D721Med (cell line): ENCODE measurements at places on chromosomes 5 and 9.

GRCh38 chr5:143403593-143404415 lies at the start of gene NR3C1:
Gene NR3C1, minus strand, starts transcription at chr5:143403686. Its CDS starts 2,847 bp downstream, at chr5:143400839.
- DNase-seq = peak; percentile 22

DNA sequence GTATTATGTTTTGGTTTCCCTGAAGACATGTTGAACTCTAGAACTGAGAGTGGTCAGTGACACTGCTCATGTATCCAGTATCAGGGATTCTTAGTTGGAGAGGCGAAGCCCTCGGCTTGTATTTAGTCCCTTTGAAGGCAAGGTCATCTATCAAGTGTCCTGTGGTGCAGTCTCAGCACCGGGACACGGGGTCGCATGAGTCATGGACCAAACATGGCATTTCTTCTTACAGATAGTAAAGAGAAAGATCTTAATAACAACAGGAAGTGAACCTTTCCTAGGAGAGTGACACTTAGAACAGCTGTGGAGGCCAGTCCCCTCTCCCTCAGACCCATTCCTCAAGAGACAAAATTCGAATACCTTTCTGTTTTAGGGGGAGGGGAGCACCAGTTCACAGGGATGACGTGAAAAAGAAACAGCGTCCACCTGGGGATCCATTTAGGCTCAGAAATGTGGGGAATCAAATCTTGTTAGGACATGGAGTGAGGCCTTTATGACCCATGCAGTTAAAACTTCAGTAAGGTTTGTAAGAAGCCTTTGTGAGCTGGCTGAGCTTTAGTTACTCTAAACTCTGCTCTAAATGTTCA lies 86.5 kb downstream of the ADGRV1 start:
- DNase-seq = no peak

GRCh38 chr9:5644501-5644900 lies 15.6 kb downstream of the RIC1 start:
- DNase-seq = no peak

- DNase-seq = no peak
Observed at GRCh38 chr9:36135741-36136271, 727 bp upstream of the GLIPR2 start.

GRCh38 chr5:125367702-125368101 lies 621.3 kb upstream of the ZNF608 start:
- no peak for DNase-seq

DNA sequence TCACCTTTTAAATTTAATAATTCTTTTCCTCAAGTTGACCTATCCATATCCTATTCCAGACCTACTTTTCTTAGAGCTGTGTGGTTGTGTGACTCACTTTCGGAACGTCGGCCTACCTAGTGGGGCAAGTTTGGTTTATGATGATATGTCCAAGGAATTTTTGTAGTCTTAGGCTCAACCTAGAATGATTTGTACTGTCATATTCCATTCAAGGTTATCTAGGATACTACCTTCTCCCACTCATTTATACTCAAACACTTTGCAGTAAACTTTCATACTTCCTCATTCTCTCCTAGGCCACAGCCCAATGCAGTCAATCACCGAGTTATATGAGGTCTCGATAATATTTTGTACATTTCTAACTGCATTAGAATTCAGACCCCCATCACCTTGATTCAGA lies 61.9 kb downstream of the PIK3R1 start:
- no peak for DNase-seq

- DNase-seq = no peak
Observed at GRCh38 chr9:130053109-130053503, 600 bp upstream of the GPR107 start.

DNA sequence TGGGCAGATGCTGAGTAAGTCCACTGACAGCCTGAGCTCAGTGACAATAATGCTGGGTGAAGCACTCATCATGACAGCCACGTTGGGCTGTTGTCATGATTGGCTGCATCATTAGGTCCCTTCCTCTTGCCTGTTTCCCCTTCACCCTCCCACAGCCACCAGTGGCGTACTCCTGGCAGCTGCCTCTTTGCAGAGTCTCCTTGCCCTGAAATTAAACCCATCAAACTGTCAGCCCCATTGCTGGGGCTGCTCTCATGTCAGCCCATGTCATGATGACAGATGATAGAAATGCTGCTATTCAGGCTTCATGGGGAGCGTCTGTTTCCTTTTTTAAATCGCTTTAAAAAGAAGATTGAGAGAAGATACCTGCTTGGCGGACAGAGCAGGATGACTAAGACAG lies 327.4 kb downstream of the AGTPBP1 start:
- no peak for DNase-seq

DNA sequence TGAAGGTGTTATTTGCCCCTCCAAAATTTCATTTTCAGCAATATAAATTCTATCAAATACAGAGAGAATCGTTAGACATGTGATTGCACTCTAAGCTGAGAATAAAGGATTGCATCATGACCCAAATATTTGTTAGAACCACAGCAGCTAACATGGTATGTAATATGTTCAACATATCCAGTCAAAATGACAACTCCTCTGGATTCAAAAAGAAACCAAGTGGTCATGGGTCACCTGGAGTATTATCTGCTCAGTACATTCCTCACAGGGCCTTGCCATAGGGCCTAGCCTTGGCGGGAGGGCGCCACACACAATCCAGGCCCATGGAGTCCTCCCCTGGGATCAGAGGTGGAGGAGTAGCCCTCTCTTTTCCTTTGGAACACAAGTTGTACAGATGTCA lies 179.2 kb downstream of the HSD17B3 start:
- DNase-seq = no peak

GRCh38 chr9:37422289-37423104 lies at the start of gene GRHPR:
Gene GRHPR, plus strand, starts transcription at chr9:37422696. Its CDS starts 55 bp downstream, at chr9:37422751.
- DNase-seq = peak; percentile 91

GRCh38 chr5:143576711-143577484 lies 173.4 kb upstream of the NR3C1 start:
- DNase-seq = no peak

GRCh38 chr9:85349046-85349445 lies 392.7 kb downstream of the AGTPBP1 start:
- DNase-seq = no peak

DNA sequence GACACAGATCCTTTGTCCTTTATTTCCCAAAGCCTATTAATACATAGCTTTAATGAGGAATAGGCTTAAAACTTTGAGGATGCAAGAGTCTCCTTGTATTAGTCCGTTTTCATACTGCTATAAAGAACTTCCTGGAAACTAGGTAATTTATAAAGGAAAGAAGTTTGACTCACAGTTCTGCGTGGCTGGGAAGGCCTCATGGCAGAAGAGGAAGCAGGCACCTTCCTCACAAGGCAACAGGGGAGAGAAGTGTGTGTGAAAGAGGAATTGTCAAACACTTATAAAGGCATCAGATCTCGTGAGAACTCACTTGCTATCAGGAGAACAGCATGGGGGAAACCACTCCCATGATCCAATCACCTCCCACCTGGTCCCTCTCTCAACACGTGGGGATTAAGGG lies 5.4 kb upstream of the CLK4 start:
- no peak for DNase-seq

DNA sequence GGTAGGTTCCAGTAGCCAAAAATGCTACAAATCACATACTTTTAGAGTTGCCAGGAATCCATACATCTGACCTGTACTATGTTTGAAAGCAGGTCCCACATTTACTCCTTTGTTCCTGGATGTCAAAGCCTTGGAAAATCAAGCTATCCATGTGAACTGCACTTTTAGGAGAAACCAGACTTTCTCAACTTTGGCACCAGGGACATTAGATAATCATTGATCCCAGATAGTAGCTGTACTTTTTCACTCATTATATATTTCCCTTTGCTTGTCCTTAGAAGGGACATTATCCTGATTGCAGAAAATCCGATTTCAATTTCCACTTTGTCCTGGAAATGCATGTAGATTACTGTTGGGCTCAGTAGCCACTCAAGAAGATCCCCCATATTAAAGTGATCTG lies 44.1 kb upstream of the SLC28A3 start:
- DNase-seq = no peak

DNA sequence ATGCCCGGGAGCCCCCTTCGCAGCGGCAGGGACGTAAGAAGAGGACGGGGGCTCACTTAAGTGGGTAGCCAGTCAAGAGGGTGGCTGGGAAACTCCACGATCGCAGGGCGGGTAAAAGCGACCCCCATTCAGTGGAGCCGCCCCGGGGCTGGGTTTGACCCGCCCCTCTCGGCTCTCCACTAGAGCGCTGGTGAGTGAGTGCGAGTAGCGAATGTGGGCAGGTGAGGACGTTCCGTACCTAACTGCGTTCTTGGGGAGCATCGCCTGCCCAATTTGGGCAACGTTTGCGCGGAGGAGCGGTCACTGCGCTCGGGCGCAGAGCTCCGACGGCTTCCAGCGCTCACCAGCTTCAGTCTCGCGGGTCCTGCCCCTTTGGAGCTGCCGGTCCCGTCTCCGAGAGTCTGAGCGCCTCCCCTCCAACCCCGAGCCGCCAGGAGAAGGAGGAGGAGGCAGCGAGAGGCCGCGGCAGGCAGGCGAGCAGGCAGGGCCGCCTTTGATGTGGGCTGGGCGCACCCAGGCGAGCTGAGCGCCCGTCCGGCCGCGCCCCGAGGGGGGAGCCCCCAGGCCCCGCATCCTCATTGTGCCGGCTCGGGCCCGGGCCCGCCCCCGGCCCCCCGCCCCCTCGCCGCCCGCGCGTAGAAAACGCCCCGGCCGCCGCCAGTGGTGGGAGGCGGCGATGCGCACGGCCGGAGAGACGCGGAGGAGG lies at the start of gene FGF18:
Gene FGF18 (plus strand): TSS at position 666 of the 706 bp plus-strand sequence. CDS start 553 bp downstream, outside the sequence.
- DNase-seq = no peak

GRCh38 chr5:156716591-156717380 lies 133.3 kb upstream of the PPP1R2B start:
- no peak for DNase-seq

GRCh38 chr9:73423891-73424290 lies 272.2 kb downstream of the ANXA1 start:
- DNase-seq = no peak

GRCh38 chr5:93385655-93386054 lies 195.4 kb downstream of the NR2F1-AS1 start:
- DNase-seq = no peak

GRCh38 chr9:117276444-117276843 lies 138.4 kb downstream of the ASTN2 start:
- DNase-seq = no peak

DNA sequence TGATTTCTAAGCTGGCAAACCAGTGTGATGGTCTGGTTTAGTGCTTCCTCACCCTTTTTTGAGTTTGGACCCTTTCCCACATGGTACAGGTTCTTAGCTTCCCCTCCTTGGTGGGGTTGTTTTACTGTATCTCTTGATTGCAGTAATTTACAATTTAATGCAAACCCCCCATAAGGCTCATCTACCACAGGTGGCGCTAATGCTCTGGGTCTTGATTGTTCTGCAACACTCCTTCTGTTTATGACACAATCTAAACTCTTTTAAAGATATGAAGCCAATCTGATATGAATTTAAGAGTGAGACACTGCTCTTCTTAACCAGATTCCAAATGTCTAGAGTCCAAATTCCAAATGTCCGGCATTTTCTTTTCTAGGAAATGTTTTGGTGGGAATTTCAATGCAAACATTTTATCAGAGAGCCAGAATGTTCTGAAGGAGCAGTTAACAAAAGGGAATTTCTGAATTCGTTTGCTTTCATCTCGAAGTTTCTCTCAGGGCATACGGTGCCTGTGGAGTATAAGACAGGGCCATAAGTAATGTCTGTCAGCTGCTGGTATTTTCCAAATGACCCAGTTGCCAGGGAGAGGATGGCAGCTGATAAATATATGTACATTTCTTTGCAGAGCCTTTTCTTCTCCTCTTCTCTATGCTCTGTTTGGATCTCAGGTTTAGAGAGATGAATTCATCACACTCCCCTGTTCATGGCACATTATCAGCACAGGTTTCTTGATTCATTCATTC lies 246.8 kb downstream of the ARHGAP26 start:
- no peak for DNase-seq

DNA sequence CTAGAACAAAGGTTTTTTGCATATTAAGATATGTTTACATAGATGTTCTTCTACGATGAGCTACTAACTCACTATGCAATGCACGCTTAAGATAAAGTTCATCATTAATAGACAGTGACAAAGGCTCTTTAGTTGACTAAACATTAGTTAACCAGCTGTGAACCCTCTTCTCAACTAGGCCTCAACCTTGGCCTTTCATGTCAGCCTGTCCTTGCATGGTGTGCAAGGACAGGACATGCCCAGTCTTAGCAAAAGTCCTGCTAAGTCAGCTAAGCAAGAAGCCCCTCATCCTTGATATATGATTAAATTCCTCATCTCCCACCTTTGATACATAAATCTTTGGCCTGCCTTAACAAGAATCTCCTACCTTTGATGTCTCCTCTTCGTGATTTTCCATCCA lies 50.9 kb downstream of the PLPP1 start:
- no peak for DNase-seq

DNA sequence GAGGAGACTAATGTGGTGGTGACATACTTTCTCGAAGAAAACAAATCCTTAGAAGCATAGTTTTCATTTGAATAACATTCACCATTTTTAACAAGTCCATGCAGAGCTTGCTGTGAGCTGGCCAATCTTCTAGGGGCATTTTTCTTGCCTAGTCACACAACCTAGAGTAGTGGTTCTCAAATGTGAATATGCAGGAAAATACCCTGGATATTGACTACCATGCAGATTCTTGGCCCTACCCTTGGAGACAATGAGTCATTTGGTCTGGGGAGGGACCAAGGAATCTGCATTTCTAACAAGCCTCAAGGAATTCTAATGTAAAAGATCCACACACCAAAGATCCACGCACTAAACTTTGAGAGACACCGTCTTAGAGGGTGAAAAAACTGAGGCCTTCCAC lies 23.5 kb downstream of the GDNF start:
- no peak for DNase-seq

DNA sequence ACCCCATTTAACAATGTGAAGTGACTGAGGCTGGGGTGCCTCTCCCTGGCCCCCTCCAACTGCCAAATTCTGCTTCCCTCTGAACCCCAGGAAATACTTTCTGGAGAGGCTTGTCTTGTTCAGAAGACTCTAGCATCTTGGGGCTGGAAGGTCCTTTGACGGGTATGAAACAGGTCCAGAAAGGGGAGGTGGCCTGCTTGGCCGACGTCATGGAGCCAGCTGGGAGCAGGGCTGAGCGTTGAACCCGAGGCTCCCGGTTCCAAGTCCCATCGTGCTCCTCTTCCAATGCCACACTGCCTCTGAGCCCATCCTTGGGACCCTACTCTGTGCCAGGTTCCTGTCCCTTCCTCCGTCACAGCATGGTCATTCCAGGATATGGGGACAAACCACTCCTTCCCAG lies 46.9 kb downstream of the NDST1 start:
- DNase-seq = no peak

- DNase-seq = no peak
Observed at GRCh38 chr9:6924988-6925563, 167.3 kb downstream of the KDM4C start.

DNA sequence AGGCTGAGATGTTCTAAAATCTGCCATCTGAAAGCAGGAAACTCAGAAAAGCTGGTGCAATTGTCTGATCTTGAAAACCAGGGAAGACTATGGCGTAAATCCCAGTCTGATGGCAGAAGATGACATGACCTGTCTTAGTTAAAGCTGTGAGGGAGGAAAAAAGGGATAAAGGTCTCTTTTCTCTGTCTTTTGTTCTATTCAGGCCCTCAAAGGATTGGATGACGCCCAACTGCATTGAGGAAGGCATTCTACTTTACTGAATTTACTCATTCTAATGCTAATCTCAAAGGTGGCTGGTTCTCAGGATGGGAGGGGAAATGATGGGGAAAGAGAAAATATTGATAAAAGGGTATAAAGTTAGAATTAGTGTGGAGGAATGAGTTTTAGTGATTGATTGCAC lies 312.8 kb upstream of the CTNND2 start:
- DNase-seq = no peak

GRCh38 chr5:108216890-108217289 lies 165.0 kb downstream of the FBXL17 start:
- no peak for DNase-seq
